Activated T-helper 1 cell treated with Interleukin-2 at 50 U/mL for 16 hours (primary cell): ENCODE measurements at places on chromosomes 1 and 21.

- peak; percentile 10 for DNase-seq
These were observed at the start of gene GREM2 for GRCh38 chr1:240611619-240612480. Gene GREM2 (minus strand): TSS chr1:240612155. CDS start chr1:240493475, 118,680 bp downstream.

GRCh38 chr1:209609041-209609790 is 25.7 kb downstream of the CAMK1G start:
- no peak for DNase-seq

GRCh38 chr1:159228554-159228953 is 23.9 kb downstream of the ACKR1 start:
- no peak for DNase-seq

DNA sequence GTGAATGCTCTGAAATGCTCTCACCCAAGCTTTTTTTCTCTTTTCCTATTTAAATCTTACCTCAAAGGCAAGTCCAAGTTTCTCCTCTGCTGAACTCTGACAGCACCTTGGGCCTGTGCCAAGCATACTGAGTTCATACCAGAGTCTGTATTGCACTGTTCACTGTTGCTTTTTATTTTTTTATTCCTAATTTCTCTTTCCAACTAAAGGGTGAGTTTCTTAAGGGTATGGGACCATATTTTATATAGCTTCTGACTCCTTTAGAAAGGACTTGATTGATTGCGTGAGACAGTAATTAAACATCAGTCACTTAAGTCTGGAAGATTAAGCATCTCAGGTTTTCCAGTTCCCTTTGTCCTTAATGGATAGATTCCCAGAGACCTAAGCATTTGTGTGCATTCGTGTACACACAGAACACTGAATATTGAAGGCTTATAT is 69.9 kb downstream of the CACHD1 start:
- DNase-seq = no peak

DNA sequence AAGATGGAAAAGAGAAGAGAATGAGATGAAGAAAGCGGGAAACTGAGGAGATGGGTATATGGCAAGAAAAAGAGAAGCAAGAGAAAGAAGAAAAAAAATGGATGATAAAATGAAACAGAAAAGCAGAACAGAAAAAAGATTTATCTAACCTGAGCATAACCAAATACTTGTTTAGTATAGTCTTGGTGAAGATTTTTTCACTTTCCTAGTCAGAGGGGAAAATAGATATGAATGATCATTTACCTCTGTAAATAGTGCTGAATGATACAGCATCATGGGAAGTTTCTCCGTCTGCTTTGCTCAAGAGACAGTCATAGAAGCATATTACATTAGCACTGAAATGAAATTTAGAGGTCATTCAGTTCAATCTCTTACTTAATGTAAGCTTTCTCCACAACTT is 36.1 kb upstream of the PLPPR4 start:
- DNase-seq = no peak

DNA sequence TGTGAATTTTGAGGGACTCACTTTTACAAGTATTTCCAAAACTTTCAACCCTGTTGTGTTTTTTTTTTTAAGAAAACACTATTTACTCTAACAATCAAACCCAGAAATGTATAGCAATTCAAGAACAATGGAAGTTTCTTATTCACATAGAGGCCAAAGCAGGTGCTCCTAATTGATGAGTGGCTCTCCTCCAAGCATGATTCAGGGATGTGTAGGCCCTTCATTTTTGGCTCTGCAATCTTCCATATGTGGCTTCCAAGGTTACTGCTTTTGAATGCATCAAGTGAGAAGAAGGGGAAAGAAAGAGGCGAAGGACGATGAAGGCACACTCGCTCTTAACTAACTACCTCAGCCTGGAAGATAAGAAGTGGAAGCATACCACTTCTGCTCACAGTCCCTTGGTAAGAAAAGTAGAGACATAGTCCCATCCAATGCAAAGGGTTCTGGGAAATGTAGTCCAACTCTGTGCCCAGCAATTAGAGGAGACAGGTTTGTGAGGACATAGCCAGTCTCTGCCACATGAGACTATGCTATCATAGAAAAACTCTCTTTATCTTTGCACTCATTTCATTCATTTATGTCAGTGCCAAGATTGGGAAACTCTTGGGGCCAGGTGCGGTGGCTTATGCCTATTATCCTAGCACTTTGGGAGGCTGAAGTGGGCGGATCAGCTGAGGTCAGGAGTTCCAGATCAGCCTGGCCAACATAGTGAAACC is 46.0 kb downstream of the OPTC start:
- DNase-seq = no peak

DNA sequence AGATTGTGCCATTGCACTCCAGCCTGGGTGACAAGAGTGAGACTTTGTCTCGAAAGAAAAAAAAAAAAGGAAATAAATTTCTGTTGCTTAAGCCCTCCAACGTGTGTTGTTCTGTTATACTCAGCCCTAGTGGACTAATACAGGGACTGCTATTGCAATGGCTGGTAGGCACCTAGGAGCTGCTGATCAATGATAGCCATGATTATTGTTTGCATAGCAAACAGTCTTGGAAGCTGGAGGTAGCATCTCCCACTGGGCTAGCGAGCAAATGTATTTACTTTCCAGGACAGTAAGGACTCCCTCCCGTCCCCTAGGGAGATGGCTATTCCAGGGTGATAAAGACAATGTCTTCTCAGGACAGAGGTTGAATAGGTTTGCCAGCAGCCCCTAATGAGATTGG is 13.5 kb upstream of the TNFRSF8 start:
- no peak for DNase-seq

GRCh38 chr1:235563513-235564061 is 59.3 kb upstream of the B3GALNT2 start:
- DNase-seq = no peak

- no peak for DNase-seq
These were observed 8.2 kb upstream of the KCNA3 start for GRCh38 chr1:110682898-110683297.

DNA sequence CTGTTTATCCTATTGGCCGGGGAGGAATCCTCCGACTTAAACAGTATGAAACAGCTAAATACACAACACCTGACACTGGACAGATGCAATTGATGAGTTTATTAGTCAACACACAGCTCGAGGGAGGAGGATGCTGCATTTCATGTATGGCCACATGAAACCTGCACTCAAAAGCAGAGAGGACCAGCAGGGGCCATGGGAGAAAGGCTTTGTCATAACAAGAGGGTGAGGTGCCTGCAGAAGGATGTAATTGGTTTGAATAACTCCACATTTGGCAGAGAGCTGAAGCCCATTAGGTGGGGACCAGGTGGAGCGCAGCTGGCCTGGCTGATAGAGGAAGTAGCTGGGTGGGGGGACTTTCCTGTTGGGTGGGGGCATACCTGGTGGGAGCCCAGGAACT is 599.1 kb downstream of the PTPRU start:
- no peak for DNase-seq

- no peak for DNase-seq
These were observed 12.3 kb downstream of the MYSM1 start for GRCh38 chr1:58687516-58687915.

DNA sequence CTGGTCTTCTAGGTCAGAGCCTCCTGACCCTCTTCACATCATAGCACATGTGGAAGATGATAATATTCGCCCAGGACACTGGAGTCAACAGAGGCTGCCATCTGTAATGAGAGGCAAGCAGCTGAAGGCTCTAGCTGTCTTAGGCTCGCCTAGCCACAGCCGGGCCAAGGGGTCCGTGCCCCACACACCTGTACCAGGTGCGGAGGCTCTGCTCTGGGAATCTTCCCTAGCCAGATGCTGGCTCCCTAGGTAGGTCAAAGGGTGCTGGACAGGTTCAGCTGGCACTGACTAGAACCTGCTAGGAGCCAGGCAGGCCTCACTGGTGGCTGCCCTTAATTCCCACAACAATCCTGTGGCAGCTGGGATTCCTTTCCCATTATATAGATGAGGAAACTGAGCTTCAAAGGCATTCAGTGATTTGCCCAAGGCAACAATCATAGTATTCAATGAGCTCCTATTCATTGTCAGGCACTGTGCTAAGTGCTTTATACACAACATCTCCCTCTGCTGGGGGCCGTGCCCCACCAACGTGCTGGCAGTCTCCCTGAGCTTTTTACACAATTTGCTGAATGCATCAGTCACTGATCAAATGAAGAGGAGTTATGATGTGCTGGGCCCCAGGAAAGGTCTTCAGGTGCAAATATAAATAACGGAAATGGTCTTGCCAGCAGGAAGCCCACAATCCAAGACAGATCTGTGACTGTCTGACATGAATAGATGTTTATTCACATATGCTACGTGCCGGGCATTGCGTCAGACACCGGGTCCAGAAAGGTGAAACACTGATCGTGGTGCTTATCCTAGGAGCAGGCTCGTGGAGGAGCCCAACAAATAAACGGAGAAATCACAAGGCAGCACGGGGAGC is 58.0 kb downstream of the DDX20 start:
- no peak for DNase-seq
